Hepatocyte (in vitro differentiated cells): ENCODE measurements at places on chromosomes 7 and 10.
A peak's percentile ranks its signal among the peaks of the same experiment; 100 is the strongest.

DNA sequence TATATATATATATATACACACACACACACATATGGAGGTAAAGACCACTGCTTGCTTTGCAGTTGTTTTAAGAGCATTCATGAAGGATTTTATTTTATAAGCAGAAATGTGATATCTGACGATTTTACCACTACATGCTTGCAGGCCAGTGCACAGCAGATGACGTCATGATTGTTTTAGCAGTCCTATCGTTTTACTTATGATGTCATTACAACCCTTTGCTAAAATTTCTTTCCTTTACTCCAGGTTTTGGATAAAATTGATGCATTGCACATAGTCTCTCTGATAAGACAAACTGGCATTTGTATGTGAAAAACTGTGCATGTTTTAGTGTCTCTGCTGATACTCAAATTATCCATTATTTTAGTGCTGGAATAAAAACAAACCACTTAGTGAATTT, 9.2 kb downstream of the EGFR start:
- DNase-seq: no peak

- DNase-seq: no peak
Measured at GRCh38 chr10:14385596-14386593, 55.2 kb upstream of the FRMD4A start.

GRCh38 chr10:68303849-68304412, 27.9 kb upstream of the HNRNPH3 start:
- no peak for DNase-seq

DNA sequence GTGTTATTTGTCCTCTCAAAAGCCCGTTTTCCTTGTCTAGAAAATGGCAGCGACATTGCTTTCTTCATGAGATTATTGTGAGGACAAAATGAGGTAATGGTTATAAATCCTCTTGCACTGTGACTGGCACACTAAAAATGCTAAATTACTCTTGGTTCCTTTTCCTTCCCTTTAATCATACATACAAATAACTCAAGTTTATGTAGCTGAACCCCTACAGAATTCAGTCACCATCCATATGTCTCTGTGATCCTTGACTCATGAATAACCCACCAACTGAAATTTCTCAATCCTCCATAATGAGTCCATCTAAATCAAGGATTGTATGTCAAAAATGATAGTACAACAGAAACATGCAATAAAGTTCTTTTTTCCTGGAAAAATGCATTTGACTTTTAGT, 71.3 kb upstream of the VWC2 start:
- DNase-seq: no peak

GRCh38 chr7:17041324-17041723, 159.5 kb upstream of the AGR3 start:
- DNase-seq: no peak

DNA sequence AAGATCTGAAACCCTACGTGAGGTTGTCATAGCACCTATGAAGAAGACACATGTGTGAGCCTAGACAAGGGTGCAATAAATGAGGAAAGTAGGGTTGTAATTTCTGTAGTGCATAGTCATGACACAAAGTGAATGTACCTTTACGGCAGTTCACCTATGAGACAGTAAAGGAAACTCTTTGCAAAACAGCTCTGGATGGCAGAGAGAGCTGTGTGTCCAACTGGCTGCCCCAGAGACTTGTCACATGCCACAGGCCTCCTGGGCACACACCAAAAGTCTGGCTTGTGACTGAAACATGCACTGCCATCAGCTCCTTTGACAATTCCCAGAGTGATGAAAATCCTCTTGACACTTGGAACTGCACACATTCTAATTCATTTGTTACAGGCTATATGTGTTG, 90.7 kb upstream of the NAMPT start:
- no peak for DNase-seq

DNA sequence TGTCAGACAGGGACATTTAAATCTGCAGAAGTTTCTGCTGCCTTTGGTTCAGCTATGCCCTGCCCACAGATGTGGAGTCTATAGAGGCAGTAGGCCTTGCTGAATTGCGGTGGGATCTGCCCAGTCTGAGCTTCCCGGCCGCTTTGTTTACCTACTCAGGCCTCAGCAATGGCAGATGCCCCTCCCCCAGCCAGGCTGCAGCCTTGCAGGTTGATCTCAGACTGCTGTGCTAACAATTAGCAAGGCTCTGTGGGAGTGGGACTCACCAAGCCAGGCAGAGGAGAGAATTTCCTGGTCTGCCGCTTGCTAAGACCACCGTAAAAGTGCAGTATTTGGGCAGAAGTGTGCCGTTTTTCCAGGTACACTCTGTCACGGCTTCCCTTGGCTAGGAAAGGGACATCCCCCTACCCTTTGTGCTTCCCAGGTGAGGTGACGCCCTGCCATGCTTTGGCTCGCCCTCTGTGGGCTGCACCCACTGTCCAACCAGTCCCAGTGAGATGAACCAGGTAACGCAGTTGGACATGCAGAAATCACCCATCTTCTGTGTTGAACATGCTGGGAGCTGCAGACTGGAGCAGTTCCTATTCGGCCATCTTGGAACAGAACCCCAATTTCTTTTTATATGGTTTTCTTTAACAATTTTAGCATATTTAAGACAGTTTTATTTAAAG, 28.4 kb upstream of the VWDE start:
- peak; percentile 37 for DNase-seq

GRCh38 chr10:12511651-12512050, 162.3 kb downstream of the CAMK1D start:
- DNase-seq: no peak

DNA sequence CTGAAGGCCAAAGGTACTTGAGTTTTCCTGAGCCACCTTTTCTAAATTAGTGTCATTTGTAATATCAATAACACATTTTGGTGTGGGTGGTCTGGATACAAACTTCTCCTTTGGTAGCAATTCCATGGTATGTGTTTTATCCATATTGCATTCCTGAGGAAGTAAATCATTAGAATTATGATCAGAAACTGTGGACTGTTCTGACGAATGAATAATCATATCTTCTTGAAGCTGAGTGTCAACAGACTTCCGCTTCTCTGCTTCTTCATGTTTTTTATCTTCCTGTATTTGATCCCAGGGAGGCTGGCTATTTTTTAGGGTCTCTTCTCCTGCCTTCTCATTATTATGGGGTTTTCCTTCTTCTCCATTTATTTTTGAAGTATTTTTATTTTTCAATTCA, 81.4 kb downstream of the NRBF2 start:
- no peak for DNase-seq

DNA sequence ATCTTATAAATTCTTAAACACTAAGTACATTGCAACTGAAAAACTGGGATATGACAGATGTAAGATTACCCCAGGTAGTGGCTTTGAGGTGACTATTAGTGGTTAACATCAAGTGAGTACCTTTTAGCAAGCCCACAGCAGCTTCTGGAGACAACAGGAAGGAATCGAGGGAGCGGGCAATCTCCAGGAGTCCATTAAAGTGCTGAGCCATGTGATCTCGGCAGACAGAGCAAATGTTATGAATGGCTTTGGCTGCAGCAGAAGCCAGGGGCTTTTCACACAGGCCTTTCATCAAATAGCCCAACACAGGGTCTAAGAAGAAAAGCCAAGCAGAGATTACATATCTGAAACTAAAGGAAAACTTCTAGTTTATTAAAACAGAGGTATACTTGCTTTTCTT, 48.9 kb downstream of the IRF5 start:
- DNase-seq: no peak
